ENCODE measurements at places on chromosomes 1 and 21.

GRCh38 chr1:107188160-107188559, 47.3 kb downstream of the NTNG1 start:
- no peak for DNase-seq

GRCh38 chr1:42385283-42385682, 4.7 kb downstream of the RIMKLA start:
- DNase-seq = no peak

GRCh38 chr1:10424034-10424433, 6.2 kb upstream of the CENPS start:
- DNase-seq = peak; percentile 17

GRCh38 chr1:192474080-192474683, 101.4 kb upstream of the RGS1 start:
- DNase-seq = no peak

DNA sequence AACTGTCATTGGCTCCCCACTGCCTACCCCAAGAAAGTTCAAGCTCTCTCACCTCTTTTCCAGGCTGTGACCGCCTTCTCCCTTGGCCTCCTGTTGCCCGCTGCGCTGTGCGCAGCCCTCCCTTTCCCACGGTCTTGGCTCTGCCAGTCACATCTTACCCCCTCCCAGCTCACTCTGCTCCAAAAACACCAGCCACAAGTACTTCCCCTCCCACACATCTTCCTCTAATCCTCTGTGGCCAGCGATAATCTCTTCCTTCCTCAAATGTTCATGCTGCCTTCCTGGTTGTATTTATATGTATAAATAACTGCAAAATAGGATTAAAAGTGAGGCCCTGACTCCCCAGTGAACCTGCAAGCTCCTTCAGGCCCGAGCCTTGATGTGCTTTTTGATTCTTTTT, 81.8 kb downstream of the AJAP1 start:
- DNase-seq = no peak

DNA sequence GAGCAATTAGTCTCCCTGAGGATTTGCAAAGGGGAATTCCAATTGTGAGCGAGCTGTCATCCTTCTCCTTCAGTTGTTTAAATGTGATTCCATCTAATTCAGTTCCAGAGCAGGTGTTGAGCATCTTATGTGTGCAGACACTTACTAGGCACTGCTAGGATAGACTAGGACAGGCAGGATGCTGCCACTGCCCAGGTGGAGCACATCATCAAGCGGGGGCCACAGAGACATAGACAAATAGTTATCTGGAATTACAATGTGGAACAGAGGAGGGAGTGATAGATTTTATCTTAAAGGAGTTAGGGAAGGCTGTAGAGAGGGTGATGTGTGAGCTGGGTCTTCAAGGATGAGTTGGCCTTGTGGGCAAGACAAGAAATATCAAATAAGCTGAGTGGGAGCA, 55.9 kb downstream of the CDC7 start:
- DNase-seq = no peak

- no peak for DNase-seq
These were observed 5.5 kb upstream of the ANKRD65 start for GRCh38 chr1:1426496-1427105.

DNA sequence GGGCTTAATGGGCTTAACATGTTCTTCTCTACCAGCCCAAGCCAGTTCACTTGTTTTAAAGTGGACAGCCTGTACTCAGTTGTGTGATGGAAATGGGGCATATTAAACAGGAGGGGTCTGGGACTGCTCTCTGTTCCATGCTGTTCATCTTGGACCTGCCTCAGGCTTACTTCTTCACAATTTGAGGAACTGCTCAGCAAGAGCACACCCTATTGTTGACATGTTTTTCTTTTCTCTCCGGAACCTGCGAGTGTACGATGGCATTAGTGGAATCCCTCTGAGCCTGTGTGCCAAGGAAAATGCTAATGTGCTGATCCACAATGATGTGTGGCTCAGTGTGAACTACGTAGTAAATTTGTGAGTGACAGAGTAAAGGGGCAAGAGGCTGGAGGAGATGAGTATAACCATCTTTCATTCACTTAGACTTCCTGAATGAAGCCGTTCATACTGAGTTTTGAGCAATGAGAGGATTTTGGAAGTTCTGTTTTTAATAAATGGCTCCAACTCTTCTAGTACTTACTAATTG, 6.9 kb downstream of the AHCYL1 start:
- no peak for DNase-seq

DNA sequence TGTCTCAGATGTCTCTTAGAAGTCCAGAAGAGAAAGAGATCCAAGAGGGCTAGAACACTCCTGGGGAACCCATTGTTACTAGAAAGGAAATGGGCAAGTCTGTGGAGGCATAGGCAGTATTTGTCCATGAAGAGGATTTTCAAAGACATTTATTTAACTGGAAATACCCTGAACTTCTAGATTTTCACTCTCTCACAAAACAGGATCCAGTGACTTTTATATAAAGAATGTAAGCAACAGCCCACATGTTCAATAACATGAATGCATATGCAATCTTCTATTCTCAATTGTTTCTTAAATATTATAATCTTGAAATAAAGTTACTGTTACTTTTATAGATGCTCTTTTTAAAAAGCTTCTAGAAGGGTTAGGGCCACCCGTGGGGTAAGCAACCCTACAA, 53.4 kb downstream of the TBX15 start:
- no peak for DNase-seq

DNA sequence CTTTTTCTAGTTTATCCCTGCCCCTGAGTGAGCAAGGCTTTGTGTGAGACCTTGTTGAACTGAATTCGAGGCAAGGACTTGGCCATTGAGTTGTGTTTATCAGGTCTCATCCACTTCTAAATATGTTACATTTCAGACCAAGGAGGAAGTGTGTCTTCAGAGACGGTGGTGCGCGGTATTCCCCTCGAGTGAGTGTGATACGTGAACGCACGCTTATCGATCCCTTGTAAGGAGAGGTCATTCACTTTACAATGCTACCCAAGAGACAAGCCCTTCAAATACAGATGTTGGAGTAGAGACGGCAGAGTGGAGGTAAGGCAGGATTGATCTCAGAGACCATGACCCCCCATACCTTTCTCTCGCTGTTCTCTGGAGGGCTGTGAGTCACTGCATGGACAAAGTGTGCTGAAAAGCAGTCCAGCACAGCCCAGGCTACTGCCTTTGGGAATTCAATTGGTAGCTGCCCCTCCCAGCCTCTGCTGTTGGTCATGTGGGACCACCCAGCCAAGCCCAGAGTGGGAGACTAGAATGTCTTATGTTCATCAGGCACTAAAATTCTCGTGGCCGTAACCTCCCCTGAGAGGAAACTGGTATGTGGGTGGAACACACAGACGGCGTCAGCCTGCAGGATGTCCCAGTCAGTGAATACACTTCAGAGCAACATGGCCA, 16.3 kb upstream of the MTARC1 start:
- DNase-seq = no peak

- no peak for DNase-seq
These were observed 170.3 kb downstream of the CAMTA1 start for GRCh38 chr1:6955357-6956094.

Data from urinary bladder (tissue), 4 donors.